ENCODE measurements at places on chromosomes 11 and 22.

DNA sequence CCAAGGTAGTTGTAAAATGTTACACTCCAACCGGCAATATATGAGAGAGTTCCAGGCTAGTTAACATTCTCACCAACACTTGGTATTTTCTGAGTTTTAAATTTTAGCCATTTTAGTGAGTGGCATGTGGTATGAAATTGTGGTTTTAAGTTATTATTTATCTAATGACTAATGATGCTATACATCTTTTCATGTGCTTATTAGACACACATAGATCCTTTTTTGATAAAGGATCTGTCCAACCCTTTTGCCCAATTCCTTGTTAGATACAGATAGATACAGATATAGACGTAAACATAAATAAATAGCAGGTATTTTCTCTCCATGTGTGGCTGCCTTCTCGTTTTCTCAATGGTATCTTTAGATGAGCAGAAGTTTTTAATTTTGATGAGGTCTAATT is 39.3 kb downstream of the ALKBH8 start:
- no peak for DNase-seq

- no peak for DNase-seq
Observed at GRCh38 chr22:20244691-20245576, 23.2 kb downstream of the RTN4R start.

DNA sequence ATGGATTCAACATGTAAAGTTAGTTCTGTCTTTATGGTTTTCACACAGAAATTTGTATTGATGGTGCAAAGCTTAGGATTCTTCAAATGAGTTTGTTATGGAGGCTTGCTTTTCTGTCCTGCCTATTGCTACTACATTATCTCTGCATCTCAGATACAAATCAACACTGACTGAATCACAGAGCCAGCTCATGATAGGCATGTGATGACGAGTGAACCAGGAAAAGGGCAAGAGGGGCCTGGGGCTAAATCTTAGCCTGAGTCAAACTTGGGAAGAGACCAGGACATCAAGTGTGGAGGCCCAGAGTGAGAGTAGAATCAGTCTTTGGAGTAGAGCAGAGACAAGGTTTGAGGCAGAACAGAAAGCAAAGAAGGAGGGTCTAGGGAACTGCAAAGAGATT is 107.1 kb upstream of the CD44 start:
- DNase-seq = peak; percentile 33

- no peak for DNase-seq
Observed at GRCh38 chr11:100240025-100240539, 447.0 kb upstream of the ARHGAP42 start.

GRCh38 chr11:104564921-104565582 is 333.2 kb downstream of the CASP12 start:
- DNase-seq = no peak

Measured in astrocyte of the spinal cord (primary cell).